ENCODE measurements at places on chromosomes 12 and 14.

DNA sequence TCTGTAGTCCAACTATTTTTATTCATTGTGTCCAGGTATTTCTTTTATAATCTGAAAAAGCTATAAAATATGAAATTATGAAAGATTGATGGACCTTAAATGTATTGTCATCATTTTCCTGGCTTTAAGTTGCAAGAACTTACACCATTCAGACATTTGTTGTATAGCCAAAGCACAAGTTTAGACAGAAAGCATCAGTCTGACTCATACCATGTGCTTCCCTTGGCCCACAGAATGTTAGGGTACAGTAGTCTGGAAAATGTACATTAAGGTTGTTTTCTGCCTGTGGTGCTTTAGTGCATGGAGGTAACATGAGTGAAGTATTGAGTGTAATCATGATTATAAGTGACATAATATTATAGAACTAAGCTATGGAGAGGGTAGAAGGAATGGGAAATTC is 1002.5 kb downstream of the BCL11B start:
- no peak for DNase-seq

- peak; percentile 86 for DNase-seq
These were observed 3.3 kb upstream of the SLC4A8 start for GRCh38 chr12:51421266-51421884.

- DNase-seq = no peak
These were observed 16.8 kb upstream of the SDR39U1 start for GRCh38 chr14:24459331-24459730.

- DNase-seq = peak; percentile 6
These were observed 123.4 kb downstream of the SLC5A8 start for GRCh38 chr12:101086490-101087135.

- no peak for DNase-seq
These were observed 7.7 kb downstream of the MVK start for GRCh38 chr12:109581334-109581691.

- DNase-seq = no peak
These were observed 2.5 kb downstream of the PLEKHG3 start for GRCh38 chr14:64706593-64707193.

DNA sequence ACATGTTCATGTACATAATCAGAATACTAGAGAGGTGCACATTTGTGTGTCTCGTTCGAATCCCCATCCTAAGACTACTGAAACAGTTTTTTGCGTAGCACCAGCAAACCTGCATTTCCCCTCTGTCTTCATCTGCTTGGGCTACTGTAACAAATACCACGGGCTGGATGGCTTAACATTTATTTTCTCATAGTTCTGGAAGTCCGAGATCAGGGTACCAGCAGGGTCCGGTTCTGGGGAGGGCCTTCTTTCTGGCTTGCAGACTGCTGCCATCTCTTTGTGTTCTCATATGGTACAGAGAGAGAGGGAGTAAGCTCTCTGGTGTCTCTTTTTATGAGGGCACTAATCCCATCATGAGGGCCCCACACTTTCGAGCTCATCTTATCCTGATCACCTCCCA is 30.6 kb downstream of the KLC1 start:
- peak; percentile 87 for DNase-seq

DNA sequence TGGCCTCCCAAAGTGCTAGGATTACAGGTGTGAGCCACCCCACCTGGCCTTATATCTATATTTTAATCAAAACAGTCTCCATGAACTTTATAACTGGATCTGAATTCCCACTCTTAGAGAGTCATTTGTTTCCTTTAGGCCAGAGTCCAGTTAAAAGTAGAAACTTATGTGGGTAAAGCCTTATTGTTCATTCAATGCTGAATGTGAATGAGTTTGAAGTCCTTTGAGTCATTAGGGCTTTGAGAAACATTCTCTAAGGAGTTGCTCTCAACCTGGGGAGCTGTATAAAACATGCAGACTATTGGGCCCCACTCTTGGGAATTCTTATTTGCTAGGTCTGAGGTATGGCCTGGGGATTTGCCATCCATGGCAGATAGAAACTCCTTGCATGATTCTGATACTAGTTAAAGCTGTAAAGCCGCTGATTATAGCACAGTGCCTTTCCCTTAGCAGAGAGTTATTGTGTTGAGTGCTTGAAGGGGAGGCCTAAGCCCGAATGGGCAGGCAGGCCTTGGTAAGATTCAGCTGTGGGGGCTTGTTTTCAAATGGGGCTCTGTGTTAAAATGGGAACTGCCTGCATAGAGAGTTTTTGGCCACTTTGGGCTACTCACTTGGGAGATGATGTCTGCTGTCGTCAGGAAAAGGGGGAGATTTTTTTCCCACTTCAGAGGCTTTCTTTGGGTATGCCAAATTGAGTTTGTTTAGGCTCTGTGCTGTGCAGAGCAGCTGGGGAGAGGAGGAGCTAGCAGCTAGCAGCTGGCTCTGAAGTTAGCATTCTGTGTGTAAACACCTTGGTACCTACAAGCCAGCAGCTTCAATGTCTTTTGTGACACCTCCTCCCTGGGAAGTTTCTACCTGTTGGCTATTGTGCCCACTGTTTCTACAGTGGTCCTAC is 117.5 kb downstream of the DACT1 start:
- no peak for DNase-seq

DNA sequence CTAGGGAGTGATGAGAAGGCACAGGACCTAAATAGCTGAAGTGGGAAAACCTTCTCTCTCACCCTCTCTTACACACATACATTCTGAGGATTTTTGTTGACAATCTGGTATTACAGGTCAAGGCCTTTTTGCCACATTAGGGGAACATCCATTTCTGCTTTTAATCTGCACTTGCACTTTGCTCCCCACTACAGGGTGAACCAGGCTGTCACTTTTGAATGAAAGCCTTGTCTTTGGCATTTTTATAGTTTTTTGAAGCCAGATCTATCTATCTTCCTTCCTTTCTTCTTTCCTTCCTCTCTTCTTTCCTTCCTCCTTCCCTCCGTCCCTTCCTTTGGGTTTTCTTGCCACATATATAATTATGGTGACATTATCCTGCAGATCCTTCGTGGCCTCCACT is 165.9 kb upstream of the OTX2 start:
- no peak for DNase-seq

DNA sequence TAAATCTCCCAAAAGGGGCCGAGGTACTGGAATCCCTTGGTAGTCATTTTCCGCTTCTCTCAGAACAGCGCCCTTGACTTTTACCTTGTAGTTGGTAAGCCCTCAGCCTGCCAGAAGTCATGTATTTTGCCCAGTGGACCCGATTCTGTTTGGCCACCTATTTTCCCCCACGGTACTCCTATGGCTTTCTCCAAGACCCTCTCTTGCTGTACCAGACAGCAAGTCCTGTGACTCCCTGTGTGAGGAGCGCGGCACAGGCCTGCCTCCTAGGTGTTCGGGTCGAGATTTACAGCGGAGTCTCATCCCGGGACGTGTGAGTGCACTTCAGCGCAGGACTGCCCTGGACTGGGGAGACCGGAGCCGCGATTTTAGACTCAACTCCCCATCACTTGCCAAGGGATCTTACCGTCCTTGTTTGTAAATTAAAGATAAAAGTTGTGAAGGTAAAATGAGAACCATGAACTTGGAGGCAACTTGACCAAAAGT is 1.1 kb upstream of the MBD6 start:
- no peak for DNase-seq

DNA sequence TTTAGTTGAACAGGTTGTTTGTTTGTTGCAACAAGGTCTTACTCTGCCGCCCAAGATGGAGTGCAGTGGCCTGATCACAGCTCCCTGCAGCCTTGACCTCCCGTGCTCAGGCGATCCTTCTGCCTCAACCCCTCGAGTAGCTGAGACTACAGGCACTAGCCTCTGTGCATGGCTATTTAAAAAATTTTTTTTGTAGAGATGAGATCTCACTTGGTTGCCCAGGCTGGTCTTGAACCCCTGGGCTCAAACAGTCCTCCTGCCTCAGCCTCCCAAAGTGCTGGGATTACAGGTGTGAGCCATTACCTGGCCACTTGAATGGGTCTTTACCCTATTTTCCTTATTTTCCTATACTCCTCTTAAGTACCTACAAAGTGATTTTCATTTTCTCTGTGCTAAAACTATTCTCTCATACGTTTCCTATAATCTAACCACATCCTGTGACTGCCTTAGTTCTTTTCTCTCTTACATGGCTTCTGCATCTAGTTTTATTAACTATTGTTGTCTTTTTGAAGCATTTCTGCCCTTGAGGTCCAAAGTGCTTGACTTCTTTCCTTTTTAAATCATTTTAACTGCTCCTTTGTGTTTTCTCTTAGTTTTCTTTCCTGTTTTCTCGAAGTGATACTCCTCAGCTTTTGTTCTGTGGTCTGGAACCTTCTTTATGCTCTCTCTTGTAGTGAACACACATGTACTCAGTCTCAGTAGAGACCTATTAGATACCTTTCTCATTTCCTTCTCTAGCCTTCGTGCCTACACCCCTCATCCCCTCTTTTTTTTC is 14.1 kb downstream of the GPX2 start:
- no peak for DNase-seq

Data from trophoblast cell (in vitro differentiated cells and primary cell).